Epithelial cell of proximal tubule (primary cell): ENCODE measurements at places on chromosomes 5 and 9. TPM values are rescaled to one million over a fixed set of nuclear protein-coding genes. Genes with fewer than 3 reads are reported as not detected.

TSSK1B gene
- not detected in 2 replicates for total RNA-seq

FKTN gene
- 10.8 and 19.5 TPM in 2 replicates for total RNA-seq

SPINK7 gene
- not detected in 2 replicates for total RNA-seq

NR4A3 gene
- 0.07 TPM in 1 of 2 replicates, not detected in the other for total RNA-seq

EGFLAM gene
- total RNA-seq, result 0.17 and 1.2 TPM in 2 replicates

C6 gene
- not detected in 2 replicates for total RNA-seq

CCDC192 gene
- not detected in 2 replicates for total RNA-seq

LCN12 gene
- total RNA-seq, result 1.2 TPM in 1 of 2 replicates, not detected in the other

PLCXD3 gene
- 0.07 and 0.46 TPM in 2 replicates for total RNA-seq

CDC20B gene
- total RNA-seq, result not detected in 2 replicates

CDKN2B-AS1 gene
- total RNA-seq, result 0.87 TPM in 1 of 2 replicates, not detected in the other

TLX3 gene
- total RNA-seq, result 0.87 TPM in 1 of 2 replicates, not detected in the other

MYMK gene
- not detected in 2 replicates for total RNA-seq

CDX1 gene
- not detected in 2 replicates for total RNA-seq
